ENCODE measurements at places on chromosomes 16 and 17.

DNA sequence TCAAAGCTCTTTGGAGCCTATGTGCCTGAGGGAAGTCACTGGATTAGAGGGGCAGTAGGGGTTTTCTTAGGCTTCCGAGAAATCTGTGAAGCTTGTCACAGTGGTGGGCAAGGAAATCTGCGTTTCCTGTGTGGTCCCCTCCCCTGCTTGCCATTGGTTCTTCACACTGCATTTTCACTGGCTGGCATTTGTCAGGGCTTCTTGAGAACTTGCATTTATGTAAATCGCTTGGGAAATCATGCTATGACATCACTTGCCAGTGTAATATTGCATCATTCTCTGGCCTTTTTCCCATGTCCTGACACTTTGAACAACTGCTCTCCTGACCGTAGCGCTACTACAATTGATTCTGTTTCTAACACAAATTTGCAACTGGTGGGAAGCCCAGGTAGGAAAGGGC, 1.8 kb downstream of the CACNG3 start:
- DNase-seq = peak; percentile 9

DNA sequence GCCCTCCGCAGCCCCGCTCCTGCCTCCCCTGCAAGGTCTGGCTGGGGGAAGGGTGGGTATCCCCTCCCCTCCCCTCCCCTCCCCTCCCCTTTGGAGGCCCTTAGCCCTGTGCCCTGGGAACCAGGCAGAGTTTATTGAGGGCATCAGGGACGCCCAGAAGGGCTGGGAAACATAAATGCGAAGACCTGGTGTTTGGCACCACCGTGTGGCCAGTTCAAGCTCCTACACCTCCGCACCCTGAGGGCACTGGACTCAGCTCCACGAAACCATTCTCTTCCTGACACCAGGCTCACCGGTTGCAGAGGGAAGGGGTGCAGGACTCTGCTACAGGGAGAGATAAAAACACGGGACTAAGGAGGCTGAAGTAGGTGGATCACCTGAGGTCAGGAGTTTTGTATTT, 1.0 kb upstream of the AIPL1 start:
- peak; percentile 49 for DNase-seq

DNA sequence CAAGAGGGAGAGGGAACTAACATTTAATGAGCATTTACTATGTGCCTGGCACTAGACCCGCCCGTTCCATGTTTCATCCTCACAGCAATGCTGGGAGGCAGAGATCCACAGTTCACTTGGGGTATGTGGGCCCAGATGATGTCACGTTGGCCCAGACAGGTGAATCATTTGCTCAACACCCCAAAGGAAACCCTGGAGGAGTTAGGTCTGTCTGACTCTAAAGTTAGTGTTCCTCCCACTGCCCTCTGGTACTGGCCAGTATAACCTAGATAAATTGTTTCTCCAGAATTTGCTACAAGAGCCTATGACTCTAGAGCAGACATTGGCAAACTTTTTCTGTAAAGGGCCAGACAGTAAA, 164.6 kb downstream of the VPS53 start:
- no peak for DNase-seq

DNA sequence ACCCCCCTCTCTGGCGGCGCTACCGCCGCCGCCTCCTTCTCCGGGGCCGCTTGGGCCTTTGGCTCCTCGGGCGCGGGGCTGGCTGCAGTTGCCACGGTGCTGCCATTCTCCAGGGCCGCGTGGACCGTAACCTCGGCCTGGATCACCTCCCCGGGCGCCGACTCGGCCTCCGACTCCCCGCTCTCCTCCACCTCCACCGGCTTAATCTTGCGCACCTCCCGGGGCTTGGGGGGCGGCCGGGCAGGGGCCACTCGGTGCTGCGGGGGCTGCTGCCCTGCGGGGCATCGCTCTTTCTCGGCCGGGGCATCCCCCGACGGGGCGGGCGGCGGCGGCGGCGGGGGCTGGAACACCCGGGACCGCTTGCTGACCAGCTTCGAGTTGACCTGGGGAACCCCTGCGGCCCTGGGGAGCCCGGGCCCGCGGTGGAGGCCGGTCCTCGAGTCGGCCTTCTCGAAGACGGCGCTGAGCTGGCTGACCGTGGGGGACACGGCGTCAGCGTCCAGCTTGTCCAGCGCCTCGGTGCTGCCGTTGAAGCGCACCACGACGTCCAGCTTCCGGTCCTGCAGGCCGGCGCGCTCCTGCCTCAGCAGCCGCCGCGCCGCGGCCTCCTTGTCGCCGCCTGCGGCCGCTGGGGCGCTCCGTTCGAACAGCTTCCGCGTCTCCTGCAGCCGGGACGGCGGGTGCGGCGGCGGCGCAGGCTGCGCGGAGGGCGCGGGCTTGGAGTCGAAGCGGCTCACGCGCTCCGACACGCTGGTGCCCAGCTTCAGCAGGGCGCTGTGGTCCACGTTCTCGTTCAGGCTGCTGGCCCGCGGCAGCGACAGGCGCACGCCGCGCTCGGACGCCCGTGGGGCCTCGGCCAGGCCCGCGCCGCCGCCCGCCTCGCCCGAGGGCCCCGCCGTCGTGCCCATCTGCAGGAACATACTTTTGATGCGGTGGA, 792 bp downstream of the PPP1R9B start:
- peak; percentile 45 for DNase-seq

DNA sequence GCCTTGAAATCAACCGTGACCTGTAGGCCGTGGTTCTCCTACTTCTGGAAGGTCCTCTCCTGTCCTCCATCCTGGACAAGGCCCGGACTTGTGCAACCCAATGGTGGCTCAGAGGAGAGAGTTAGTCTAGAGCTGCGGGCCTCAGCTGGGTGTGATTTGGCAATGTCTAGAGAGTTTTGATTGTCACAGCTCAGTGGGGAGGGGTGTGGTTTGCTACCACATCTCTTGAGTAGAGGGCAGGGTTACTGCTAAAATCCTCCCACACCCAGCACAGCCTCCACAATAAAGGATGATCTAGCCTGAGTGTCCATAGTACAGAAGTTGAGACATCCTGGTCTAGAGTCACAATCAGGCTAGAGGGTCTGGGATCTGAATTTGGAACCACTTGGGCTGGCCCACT, 40.3 kb downstream of the MYH13 start:
- DNase-seq = no peak

- no peak for DNase-seq
These were observed 10.4 kb downstream of the GPATCH8 start for GRCh38 chr17:44492706-44493272.

GRCh38 chr17:72134608-72135394, 14.0 kb downstream of the SOX9 start:
- DNase-seq = no peak

DNA sequence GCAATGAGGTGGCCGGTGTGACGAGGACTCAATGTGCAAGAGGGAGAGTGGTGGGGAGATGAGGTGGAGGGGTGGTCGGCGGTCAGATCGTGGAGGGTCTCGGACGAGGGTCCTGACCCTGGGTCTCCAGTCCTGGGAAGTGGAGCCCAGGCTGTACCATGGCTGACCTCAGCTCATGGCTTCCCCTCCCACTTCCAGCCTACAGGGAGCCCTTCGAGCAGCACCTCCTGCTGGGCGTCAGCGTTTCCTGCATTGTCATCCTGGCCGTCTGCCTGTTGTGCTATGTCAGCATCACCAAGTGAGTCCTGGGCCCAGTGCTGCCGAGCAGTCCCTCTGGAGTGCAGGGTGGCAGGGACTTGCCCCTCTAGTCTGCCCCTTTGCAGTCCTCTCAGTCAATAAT, 41.8 kb downstream of the IL4R start:
- DNase-seq = no peak

GRCh38 chr16:3032624-3033023, 4.1 kb downstream of the BICDL2 start:
- no peak for DNase-seq

GRCh38 chr16:22225060-22225459, 19.0 kb downstream of the EEF2K start:
- DNase-seq = peak; percentile 38

- no peak for DNase-seq
These were observed 180.8 kb downstream of the XYLT1 start for GRCh38 chr16:17289674-17290635.

DNA sequence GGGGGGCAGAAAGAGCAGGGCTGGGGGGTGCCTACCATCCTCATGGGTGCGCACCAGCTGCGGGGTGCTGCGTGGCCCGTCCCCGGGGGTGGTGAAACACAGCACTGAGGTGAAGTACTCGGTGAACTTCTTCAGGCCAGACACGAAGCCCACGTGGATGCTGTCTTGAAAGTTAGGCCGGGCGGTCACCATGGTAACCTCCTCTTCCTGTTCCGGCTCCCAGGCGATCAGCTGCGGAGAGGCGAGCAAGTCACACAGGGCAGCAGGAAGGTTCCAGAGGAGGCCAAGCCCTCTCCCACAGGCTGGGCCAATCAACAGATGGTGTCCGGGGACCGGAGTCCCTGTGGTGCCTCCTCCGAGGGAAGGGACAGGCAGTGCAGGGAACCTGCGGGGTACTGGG, 90.1 kb upstream of the CDC42EP4 start:
- DNase-seq = no peak

Measured in nucleus accumbens (tissue), 56 donors.